ENCODE measurements at places on chromosomes 7 and 10.

GRCh38 chr10:49579621-49580020, 30.5 kb upstream of the SLC18A3 start:
- DNase-seq, result no peak

- no peak for DNase-seq
Measured at GRCh38 chr7:37096341-37096740, 352.3 kb downstream of the ELMO1 start.

- DNase-seq, result no peak
Measured at GRCh38 chr7:34734771-34735170, 76.8 kb downstream of the NPSR1 start.

- no peak for DNase-seq
Measured at GRCh38 chr10:43952760-43953159, 304.1 kb upstream of the ZNF32 start.

DNA sequence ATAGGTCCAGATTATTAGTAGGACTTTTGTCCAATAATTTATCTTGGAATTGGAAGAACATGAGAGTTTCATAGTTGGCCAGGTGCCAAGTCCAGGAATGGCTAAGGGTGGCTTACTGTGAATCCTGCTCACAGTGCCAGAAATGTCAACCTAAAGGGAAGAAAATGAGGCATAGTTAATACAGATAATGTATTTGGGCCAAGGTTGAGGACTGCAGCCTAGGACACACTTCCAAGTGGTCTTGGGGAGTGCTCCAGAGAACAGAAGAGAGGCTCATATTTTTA, 78.2 kb downstream of the MAPK8 start:
- no peak for DNase-seq

GRCh38 chr10:26855186-26855585, 5.6 kb downstream of the ABI1 start:
- DNase-seq, result no peak

GRCh38 chr10:133110133-133110532, 22.4 kb downstream of the ADGRA1 start:
- DNase-seq, result no peak

GRCh38 chr10:73228247-73228646, 18.8 kb downstream of the DNAJC9 start:
- DNase-seq, result no peak

DNA sequence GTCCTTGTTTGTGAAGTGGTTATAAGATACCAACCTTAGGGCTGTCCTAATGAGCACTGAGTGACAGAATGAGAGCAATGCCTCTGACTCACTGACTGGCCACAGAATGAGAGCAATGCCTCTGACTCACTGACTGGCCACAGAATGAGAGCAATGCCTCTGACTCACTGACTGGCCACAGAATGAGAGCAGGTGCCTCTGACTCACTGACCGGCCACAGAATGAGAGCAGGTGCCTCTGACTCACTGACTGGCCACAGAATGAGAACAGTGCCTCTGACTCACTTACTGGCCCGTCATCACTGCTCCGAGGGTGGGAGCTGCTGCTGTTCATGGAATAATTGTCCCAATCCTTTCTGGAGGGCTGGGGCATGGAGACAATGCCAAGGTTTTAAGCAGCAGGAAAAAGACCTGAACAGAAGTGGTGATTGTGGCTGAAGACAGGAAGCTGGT, 265.2 kb upstream of the PPP2R2D start:
- DNase-seq, result no peak

- DNase-seq, result no peak
Measured at GRCh38 chr10:59868696-59869593, 37.4 kb downstream of the CCDC6 start.

DNA sequence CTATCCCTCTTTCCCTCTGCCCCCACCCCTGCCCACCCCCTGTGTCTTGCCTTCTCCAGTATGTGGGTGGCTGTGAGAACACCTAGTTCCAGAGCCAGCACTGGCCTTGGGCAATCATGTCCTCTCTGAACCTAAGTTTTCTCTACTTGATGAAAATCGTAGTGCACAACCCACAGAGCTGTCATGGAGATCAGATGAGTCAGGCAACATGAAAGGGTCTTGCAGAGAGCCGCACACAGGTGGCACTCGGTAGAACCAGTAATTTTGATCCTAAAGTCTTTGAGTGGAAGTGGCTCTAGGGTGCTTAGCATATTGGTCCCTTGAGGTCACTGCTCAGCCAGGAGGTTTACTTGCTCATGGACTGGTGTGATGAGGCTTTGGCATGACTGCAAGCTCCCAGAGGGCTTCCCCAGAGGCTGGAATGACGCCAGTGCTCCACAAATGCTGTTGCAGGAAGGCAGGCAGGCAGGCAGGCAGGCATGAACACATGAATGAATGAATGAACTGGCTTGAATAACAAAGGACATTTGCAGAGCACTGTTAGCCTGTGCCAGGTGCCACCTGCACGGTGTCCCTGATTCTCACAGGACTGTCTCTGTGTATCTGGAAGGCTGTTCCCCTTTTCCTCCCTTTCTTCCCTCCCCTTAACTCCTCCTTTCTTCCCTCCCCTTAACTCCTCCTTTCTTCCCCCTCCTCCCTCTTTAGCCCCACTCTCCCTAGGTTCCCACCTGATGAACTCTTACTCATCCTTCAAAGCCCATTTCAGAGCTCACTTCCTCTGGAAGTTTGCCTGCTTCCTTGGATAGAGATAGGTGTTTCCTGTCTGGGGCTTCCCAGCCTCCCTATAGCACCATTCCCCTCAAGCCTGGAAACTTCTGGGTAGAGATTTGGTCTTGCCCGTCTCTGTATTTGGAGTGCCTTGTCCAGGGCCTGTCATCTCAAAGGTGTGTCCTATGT, 27.2 kb upstream of the CTBP2 start:
- DNase-seq, result no peak
